ENCODE measurements at places on chromosomes 13 and 19.

GRCh38 chr19:2645826-2646225, 56.7 kb downstream of the GNG7 start:
- no peak for DNase-seq

DNA sequence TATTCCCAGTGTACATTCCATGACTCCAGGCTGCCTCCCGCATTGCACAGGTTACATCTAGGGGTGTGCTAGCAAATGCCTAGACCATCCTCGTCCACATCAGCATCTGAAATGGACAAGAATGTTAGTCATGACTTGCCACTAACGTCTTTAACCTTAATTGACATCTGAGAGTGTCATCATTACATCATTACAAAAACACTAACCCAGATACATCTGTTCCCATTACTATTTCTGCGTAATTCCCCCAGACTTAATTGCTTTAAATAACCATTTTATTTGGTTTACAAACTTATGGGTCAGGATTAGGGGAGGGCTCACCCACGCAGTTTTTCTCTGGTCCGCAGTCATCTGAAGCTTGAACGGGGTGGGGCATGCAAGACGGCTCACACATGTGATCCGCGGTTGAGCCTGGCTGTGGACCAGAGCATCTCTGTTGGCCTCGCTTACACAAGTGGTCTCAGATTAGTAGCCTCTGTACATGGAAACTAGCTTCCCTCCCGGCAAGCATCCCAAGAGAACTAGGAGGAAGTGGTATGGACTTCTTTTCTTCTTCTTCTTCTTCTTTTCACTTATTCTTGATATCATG, 15.9 kb downstream of the KL start:
- no peak for DNase-seq

GRCh38 chr19:16497042-16497441, 848 bp downstream of the C19orf44 start:
- no peak for DNase-seq

DNA sequence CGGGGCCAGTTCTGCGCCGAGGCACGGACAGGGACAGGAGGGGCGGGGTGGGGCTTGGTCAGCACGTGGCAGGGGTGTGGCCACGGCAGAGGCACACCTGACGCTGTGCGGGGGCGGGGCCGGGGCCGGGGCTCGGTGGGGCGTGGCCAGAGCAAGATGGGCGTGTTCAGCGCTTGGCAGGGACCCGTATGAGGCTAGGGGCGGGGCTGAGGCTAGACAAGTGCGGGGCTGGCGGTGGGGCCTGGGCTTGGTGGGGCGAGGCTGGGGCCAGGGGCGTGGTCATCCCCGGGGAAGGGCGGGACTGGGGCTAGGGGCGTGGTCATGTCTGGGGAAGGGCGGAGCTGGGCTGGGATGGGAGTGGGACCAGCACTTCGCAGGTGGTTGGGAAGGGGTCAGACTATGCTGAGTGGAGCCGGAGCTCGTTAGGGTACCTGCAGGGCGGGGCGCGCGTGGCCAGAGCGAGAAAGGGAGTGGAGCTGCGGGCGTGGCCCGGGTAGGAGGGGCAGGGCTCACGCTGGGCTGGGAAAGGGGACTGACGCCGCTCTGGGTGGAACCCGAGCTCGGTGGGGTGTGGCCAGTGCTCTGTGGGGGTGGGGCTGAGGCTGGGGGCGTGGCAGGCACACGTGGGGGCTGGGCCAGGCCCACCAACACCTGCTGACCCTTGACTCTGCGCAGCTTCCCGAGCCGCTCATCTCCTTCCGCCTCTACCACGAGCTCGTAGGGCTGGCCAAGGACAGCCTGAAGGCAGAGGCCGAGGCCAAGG, 12.8 kb downstream of the POLR2E start:
- peak; percentile 78 for DNase-seq

- DNase-seq: peak; percentile 99
These were observed 222.1 kb upstream of the OBI1 start for GRCh38 chr13:78881054-78881453.

GRCh38 chr13:76019421-76020044, 383.4 kb downstream of the LMO7 start:
- DNase-seq: peak; percentile 18

DNA sequence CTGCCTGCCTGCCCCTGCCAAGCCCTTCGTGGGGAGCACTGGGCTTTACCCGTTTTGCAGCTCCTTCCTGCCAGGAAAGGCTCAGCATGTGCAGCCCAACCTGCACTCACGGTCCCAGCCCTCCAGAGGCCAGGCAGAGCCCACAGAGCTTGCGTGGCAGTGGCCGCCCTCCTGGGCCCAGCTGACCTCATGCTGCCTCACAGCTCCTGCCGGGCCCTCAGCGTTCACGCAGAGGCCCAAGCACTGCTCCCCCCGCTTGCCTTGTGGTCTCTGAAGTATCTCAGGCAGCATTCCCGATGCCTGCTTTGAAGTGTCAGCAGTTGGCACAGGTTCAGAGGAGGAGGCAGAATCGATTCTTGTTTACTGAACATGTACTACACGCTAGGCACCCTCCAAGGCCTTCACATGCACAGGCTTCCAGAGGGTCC, 32.5 kb downstream of the CAPN12 start:
- no peak for DNase-seq

GRCh38 chr19:16297575-16298178, 26.9 kb upstream of the KLF2 start:
- DNase-seq: no peak

- DNase-seq: no peak
These were observed 1.2 kb downstream of the RCBTB2 start for GRCh38 chr13:48531416-48532255.

- DNase-seq: peak; percentile 79
These were observed 8.9 kb upstream of the MAB21L1 start for GRCh38 chr13:35485424-35485823.

- DNase-seq: no peak
These were observed 2.6 kb downstream of the CNN1 start for GRCh38 chr19:11541238-11541637.

DNA sequence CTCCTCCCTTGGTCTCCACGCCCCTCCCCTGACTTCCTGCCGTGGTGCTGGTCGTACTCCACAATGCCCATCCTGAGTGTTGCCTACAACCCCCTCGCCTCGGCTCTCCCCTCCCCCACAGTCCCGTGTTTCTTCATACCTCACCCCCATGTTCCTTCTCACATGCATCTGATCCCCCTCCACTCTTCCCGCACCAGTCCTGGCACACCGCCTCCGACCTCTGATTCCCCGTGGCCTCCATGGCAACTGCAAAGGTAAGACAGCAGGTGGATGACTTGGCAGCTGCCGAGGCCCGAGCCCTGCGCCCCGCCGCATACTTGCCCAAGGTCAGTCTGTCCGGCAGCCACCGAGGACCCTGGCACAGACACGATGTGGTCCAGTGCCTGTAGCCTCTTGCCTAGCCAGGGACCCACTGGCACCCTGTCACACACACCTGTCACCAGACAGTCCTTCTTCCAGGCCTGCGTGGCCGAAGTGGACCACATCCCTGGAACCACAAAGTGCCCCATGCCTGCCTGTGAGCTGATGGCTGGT, 16.1 kb upstream of the SDHAF1 start:
- DNase-seq: no peak

DNA sequence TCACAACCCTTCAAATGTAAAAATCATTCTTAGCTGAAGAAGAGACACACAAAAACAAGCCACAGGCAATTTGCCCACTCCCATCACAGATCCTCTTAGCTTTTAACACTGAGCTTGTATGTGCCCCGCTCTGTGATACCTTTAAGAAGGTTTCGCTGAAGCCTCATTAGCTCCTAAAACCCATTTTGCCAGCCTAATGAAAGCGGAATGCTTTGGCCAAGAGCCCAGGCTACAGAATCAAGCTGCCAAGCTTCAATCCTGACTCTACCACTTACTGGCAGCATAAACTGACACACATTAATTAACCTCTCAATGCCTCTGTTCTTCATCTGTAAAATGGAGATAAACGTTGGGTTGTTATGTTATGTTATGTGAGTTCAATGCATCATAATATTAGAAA, 10.5 kb downstream of the ZNF112 start:
- no peak for DNase-seq

- no peak for DNase-seq
These were observed 120.6 kb downstream of the ABCC4 start for GRCh38 chr13:95180513-95181245.

DNA sequence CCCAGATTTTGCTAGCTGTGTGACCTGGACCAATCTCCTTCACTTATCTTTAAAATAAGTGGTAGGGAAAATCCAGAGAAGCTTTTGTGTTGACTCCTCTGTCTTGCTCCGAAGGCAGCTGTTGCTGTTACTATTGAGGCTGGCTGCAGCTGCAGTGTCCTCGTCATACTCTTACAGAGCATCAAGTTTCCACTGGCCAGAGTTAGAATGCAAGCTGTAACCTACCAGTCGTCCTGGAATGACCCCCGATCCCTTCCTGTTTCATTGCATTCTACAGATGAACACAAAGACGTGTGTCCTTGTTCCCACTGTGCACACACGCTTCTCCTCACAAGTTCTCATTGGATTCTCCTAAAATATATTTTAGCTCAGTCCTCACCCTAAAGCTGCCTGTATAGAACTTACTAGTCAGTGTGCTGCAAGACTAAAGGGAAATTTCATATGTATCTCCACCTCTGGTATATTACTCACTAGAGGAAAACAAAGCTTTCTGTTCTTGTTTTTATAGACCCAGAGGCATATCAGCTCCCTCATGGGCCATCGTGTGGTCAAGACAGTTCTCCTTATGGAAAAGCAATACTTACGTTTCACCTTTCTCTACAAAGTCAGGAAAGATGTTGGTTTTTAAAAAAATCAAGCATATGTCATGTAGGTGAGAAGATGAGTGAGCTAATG, 589.8 kb downstream of the LMO7 start:
- peak; percentile 20 for DNase-seq

DNA sequence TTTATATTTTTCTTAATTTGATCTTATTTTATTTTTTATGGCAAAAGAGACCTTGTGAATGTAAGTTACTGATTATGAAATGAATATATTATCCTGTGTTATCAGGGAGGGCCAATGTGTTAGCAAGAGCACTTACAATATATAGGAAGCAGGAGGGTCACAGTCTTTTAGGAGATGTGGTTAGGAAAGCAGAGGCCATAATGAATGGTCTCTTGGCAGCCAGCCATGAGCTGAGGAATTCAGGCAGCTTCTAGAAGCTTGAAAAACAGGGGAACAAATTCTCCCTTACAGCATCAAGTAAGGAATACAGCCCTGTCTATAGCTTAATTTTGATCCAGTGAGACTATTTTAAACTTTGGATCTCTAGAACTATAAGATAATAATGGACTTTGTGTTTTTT, 2374.6 kb downstream of the PCDH9 start:
- DNase-seq: no peak

GRCh38 chr13:69980799-69981198, 126.8 kb upstream of the ATXN8OS start:
- DNase-seq: no peak

GRCh38 chr13:41842036-41842620, 118.8 kb downstream of the VWA8 start:
- no peak for DNase-seq

GRCh38 chr19:6720369-6721137, at the start of gene C3:
C3 (minus strand) TSS chr19:6720650; CDS start chr19:6720589, 61 bp downstream.
- no peak for DNase-seq

- no peak for DNase-seq
These were observed 6.9 kb upstream of the AP1M2 start for GRCh38 chr19:10593820-10594637.

DNA sequence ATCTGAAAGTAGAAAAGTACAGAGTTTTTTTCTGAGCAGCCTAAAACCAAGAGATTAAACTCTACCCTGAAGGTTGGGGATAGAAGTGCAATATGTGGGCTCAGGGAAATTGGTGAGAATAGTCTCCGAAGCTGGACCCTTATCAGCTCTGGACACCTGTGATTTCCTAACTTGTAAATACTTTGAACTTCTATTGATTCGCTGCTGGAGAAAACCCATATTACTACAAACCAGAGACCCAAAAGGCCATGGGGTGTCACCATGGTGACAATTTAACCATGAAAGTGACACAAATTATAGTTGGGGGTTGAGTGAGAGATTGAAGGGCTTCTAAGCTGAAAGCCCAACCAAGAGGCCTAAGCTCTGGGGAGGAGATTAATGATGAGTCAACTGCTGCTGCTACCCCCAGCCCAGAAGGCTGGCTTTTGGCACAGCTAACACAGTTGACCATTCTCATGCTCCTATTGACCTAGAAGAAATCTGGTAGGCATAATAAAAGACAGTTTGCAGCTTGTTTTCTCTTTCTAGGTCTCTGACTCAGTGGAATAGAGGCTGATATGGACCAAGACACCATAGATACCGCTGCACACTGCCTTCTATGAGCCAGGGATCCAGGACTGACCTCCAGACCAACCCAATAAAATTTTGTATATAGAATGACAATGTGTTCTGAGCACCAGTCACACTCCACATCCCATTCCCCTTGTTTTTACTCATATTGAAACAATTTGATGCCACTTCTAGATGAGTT, 131.9 kb upstream of the FNDC3A start:
- no peak for DNase-seq

DNA sequence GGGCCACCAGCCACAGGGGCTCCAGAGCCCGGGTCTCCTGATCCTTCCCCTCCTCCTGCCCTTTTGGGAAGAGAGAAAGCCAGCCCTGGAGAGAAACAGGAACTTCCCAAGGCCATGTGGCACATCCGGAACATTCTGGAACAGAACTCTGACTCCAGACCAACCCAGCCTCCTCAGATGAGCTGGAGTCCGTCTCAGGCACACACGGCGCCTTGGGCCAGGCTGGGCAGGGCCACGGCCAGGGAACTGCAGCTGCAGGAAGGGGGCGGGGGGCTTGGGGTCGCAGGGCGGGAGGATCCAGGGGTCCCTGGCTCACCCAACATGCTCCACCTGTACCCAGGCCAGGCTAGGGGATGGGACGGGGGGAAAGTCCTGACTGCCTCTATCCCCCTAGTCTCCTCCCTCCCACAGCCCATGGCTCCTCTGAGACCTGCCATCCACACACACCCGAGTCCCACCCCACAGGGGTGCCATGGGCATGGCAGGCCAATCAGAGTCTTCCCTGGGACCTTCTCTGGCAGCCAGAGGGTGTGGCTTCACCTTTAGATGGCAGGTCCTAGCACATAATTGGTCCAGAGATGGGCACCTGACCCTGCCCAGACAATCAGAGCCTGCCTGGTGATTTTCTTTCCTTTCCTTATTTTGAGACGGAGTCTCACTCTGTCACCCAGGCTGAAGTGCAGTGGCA, 22.9 kb downstream of the SBNO2 start:
- no peak for DNase-seq

DNA sequence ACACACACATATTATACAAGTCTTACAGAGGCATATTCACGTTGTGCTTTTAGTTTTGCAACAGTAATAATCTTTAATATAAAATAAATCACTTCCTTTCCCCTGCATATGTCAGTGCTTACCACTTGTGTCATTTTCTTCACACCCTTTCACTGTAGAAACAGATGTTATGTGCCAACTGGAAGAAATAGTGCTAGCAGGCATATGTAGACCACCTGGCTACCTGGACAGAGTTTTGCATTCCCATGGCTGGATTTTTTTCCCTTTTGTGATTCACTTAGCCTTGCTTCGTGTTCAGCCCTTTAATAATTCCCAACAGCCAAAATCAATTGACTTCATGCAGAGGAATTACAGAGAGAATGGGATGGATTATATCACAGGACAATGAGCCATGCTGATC, 399.1 kb upstream of the SPRY2 start:
- no peak for DNase-seq

Measured in SK-N-DZ (cell line).